ENCODE measurements at places on chromosomes 16 and 17.
A peak's percentile ranks its signal among the peaks of the same experiment; 100 is the strongest.

- DNase-seq = no peak
These were observed 8.6 kb downstream of the CES4A start for GRCh38 chr16:66996983-66997358.

DNA sequence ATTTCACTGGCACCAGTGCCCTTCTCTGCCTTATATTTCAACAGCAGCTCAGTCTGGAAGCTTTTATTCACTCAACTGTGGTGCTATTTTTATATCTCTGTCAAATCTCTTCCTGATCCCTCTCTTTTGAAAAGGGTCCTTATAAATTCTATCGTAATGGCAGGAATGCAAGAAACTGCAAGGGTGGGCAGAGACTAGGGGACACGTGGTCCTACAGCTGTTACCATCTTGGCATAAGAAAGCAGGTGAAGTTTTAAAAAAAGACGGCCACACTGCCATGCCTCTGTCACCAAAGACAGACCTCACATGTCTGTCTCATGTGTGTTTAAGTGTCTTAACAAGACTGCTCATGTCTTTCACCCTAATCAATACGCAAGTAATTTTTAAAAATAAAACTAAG lies 368.4 kb upstream of the CDH11 start:
- no peak for DNase-seq

DNA sequence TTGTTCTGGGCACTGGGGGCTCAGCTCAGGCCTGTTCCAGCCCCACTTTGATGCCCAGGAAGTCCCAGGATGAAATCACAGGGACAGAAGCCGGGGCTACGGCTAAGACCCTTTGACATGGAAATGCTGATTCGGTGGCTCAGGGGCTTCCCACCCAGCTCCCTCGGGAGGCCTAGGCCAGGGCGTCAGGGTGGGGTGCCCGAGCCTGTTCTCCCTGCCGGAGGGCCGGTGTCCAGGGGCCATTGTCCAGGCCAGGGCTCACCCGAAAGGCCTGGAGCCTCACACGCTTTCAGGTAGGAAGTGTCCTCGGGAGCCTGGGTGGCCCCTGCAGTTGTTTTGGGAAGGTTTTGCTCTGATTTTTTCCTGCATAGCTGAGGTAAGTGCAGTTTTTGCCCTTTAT lies 34.0 kb downstream of the METRNL start:
- DNase-seq = no peak

DNA sequence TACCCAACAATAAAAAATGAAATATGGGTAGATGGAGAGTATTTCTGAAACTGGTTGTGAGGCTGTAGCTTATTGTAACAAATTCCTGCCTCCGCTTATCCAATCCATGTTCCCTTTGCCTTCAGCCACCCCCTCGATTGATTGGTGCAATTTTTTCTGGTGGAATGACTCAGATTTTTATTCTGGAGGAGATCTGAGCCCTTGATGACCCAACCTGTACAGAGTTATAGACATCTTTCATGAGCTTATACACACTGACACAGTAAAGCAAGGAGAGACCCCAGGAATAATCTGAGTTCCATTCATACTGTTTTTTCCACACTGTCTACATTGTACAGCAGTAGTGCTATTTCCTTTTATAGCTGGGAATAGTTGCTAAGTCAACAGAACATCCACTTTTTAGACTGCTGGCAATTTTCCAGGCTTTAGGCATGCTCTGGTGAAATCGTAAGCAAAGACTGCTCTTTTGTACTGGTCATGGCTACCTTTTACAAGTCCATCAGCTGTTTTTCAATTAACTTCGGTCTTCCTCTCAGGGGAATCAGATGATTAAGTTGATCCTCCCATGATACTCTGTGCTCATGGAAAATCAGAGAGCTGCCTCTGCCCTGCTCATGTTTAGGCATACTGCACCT lies 30.1 kb downstream of the CCL4 start:
- DNase-seq = no peak

- peak; percentile 78 for DNase-seq
These were observed 5.5 kb upstream of the KIF22 start for GRCh38 chr16:29784901-29785500.

- DNase-seq = no peak
These were observed 89.4 kb upstream of the TNRC6C start for GRCh38 chr17:77869041-77869599.

DNA sequence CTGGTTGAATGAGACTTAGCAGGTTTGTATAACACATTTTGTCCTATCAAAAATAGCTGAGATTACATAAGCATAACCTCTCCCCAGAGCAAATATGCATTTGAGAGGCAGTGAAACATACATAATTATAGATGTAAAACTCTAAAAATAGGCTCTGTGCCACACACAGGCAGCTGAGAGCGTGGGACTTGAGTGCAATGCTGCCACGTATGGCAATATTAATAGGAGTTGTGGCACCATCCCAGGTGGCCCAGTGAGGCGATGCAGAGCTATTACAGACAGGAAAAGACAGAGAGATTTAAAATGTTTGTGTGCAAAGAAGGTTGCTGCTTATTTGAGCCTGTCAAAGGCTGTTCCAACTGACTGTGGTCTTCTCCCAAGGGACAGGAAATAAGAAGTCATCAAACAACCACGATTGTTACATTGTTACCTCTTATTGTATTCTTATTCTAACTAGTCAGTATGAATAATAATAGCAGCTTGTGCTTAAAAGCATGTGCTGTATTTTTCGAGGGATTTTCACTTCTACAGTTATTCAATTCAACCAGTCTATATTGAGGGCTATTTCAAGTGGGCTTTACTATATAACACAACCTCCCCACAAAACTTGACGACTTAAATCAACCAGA lies 116.5 kb downstream of the SALL1 start:
- peak; percentile 74 for DNase-seq

DNA sequence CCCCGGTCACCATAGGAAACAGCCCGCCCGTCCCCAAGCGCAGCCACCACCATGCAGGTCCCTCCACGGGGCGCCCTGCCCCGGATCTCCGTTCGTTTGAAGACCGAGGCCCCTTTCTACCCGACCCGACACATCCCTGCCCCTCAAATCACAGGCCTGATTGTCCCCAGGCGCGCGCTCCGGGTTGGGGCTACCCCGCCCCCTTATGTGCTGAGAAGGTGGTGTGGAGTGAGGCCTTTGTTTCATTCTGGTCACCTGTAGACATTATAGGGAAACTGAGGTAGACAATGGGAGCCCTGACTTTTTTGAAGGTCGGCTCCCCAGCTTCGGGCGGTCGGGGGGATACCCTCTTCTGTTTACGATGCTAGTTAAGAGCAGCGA lies 763 bp upstream of the ACTG1 start:
- peak; percentile 65 for DNase-seq
